ENCODE measurements at places on chromosomes 2 and 18.

DNA sequence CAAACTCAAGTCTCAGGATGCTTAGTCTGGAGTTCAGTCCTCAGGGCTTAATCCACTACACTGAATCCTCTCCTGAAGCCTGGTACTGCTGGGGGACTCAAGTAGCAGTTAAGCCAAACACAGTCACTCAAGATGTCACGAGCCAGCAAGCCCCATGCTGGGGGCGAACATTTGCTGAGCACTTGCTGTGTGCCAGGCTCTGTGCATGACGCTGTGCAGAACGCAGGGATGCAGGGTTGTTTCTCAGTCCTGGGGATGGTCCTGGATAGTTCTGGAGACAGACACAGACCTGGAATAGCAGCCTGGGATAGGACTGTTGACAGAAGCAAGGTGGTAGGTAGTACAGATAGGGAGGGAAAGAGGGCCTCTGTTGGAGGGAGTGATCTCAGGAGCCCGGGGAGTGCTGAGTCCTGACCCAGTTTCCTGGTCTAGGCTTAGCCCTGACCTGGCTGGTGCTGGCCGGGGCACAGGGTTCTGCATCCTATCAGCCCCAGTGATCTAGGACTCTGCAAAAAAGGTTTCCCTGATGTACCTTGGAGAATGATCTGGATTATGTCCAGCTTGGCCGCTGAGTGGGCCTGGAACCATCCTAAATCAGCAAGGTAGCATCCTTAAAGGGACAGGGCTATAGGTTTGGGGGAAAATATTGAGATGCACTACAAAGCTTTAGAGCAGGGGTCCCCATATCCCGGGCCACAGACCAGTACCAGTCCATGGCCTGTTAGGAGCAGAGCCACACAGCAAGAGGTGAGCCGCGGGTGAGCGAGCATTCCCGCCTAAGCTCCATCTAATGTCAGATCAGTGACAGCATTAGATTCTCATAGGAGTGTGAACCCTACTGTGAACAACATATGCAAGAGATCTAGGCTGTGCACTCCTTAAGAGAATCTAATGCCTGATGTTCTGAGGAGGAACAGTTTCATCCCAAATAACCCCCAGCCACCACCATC, 54.7 kb upstream of the OTOF start:
- no peak for DNase-seq

GRCh38 chr18:21406116-21406515, 164.1 kb downstream of the GREB1L start:
- no peak for DNase-seq

GRCh38 chr2:169291517-169291916, 70.8 kb downstream of the LRP2 start:
- no peak for DNase-seq

DNA sequence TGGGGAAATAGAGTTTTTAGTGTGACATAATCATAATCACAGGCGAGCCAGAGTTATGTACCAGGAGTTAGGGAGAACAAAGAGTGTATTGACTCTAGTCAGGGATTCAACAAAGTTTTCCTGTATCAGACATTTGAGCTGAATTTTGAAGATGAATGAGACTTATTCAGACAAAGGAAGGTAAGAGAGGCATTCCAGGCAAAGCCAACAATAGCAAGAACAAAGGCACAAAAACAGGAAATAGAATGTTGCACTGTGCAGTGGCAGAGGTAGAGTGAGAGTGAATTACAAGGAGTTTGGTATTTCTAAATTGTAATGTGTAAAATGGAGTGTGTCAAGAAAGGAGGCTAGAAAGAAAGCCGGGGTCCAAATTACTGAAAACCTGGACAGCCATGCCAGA, 156.2 kb downstream of the CCDC148 start:
- DNase-seq = no peak

DNA sequence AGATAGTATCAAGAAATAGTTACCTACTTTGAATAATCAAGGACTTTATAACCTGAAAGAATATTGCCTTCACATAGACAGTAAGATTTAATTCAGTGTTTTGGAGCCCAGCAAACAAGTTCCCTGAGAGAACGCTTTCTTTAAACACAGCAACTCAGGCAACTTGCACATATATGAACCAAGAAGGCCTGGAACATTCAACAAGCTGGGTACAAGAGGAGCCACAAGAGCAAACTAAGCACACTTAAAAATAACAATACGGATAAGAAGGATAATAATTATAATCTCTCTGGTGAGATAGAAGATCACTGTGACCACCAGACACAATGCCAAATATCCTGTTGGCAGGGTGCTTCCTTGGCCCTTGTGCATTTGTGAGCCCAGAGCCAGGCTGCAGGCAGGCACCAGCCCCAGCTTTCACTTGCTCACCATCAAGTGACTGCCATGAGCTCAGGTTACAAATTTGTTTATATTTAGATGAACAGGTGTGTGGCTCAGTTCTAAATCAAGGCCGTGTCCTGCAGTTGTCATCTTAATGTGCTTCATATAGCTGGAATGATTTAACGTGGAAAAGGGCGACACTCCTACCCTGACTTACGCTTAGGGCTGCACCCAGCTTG, 446.6 kb downstream of the IRS1 start:
- no peak for DNase-seq

GRCh38 chr2:29219374-29219773, 104.2 kb downstream of the CLIP4 start:
- DNase-seq = no peak

DNA sequence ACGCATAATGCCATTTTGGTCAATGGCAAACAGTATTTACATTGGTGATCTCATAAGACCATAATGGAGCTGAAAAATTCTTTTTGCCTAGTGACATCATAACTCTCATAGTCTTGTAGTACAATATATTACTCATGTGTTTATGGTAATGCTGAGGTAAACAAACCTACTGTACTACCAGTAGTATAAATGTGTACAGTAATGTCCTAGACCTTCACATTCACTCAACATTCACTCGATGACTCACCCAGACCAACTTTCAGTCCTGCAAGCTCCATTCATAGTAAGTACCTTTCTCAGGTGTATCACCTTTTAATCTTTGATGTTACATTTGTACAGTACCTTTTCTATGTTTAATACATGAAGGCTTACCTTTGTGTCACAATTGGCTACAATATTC, 558.2 kb upstream of the PIK3C3 start:
- DNase-seq = no peak

DNA sequence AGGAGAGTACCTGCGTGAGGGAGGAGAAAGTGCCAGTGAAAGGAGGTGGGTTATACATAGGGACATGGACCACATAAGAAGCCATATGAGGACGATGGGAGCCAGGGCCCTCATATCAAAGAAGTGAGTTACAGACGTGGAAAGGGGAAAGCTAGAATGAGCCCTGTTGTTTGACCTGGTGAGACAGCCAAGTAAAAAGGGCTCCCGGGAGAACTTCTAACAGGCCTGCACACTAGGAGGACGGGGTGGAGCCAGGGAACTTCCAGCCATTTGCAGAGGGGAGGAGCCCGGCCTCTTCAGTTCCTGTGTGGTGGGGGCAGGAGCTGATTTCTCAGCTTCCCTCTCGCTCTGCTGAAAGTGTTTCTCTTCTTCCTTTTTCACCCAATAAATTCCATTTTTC, 84.1 kb upstream of the SLC66A3 start:
- DNase-seq = no peak

- no peak for DNase-seq
Measured at GRCh38 chr2:190313880-190314279, 5.7 kb downstream of the HIBCH start.

DNA sequence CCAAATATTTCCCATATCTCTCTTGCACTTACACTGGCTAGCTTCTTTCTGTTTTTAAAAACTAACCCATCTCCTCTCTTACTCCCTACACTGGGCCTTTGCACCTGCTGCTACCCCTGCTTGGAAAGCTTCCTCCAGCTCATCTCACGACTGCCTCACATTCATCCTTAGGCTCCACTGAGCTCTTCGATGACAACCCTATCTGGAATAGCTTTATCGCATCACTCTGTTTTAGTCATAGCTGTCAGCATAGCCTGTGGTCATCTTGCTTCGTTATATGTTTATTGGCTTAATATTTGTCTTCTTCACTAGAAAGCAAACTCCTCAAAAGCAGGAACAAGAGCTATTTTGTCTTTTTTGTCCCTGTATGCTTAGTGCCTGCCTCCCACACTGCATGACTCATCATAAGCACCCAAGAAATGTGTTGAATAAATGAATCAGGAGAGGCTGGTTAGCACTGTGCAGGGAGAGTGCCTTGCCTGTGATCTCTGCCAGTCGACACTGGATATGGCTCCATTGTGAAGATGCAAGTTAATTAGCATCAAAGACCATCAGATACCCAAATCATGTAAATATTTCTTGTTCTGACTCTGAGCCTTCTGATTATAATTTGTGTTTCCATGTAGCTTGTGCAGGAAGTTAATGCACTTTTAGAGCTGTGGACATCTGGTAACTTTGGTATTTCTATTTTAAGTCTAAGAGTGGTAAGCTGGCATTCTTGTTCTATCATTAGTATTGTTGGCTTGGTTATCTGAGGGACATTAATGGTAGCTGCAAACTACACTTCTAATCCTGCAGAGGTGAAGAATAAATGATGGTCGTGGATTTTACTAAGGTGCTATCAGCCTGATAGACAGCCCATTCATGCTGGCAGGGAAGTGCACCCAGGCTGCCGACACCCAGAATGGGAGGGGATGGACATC, 10.3 kb upstream of the DYTN start:
- no peak for DNase-seq

DNA sequence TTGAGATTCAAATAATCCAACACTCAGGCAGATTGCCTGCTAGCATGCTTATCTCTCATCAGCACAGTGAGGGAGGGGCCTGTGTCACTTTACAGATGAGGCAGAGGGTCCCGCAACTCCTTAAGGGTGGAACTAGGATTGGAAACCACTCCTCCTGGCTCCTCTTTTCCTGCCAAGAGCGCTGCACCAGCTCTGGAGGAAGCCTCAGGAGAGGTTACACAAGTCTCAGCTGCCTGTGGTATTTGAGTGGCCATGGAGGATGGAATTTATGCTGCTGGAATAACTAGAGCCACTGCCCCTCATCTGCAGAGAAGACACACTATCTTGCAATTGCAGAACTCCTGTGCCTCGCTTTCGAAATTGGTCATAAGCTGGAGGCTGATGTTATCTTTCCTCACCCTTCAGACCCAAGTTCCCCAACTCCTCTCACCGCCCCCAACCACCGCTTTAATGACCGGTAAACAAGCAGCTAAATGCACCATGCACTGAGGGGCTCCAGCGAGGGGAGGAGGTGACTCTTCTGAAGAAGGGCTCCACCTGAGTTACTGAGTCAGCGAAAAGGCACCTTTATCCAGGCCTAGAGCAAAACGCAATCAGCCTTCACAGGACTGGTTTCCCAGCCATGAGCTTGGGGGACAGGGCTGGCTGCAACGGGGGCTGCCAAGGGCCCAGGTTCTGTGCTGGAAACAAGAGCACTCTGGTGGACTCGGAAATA, 245.8 kb downstream of the SOX11 start:
- no peak for DNase-seq

- no peak for DNase-seq
Measured at GRCh38 chr2:235113854-235114253, 162.0 kb downstream of the SH3BP4 start.

- DNase-seq = no peak
Measured at GRCh38 chr2:32479993-32480392, 123.2 kb downstream of the BIRC6 start.

GRCh38 chr2:20211860-20212458, 13.0 kb downstream of the SDC1 start:
- DNase-seq = no peak

DNA sequence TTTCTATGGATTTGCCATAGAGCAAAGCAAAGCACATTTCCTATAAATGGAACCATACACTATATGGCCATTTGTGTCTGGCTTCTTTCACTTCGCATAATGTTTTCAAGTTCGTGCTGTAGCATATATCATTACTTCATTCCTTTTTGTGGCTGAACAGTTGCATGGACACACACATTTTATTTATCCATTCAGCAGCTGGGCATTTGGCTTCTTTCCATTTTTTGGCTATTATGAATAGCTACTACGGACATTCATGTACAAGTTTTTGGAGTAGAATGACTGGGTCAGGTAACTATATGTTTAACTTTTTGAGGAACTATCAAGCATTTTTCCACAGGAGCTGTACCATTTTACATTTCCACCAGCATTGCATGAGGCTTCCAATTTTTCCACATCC, 10.7 kb upstream of the SELENOI start:
- DNase-seq = no peak

DNA sequence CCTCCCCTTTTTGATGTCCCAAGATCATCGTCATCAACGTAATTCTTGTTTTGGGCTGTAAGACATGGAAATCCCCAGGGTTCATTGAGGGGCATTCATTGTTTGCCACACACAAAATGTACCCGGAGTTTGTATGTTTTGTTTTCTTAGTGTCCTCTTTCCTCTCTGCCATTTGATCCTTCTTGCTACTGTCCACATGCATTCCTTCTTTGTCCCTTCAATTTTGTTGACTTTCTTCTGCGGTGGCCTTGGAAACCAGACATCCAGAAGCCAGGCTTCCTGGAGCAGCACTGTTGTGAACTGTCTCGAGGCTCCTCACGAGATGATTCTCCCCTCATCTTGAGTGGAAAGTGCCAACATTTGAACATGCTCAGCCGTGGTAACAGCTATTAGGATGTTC, 24.8 kb downstream of the IGFBP2 start:
- DNase-seq = no peak

- DNase-seq = no peak
Measured at GRCh38 chr2:64586883-64587481, 62.9 kb downstream of the AFTPH start.

GRCh38 chr2:127254386-127254981, 34.4 kb upstream of the CYP27C1 start:
- DNase-seq = no peak

DNA sequence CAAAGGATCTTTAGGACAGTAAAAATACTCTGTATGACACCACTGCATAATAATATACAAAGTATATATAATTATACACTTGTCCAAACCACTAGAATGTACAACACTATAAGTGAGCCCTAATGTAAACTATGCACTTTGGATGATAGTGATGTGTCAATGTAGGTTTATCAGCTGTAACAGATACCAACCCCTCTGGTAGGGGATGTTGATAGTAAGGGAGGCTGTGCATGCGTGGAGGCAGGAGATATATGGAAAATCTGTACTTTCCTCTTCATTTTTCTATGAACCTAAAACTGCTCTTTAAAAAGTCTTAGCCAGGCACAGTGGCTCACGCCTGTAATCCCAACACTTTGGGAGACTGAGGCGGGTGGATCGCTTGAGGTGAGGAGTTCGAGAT, 37.5 kb upstream of the SP3 start:
- DNase-seq = no peak

- DNase-seq = no peak
Measured at GRCh38 chr18:46080156-46080555, 8.1 kb upstream of the PSTPIP2 start.

- DNase-seq = peak; percentile 26
Measured at GRCh38 chr2:73986085-73986681, 1.5 kb downstream of the TET3 start.

DNA sequence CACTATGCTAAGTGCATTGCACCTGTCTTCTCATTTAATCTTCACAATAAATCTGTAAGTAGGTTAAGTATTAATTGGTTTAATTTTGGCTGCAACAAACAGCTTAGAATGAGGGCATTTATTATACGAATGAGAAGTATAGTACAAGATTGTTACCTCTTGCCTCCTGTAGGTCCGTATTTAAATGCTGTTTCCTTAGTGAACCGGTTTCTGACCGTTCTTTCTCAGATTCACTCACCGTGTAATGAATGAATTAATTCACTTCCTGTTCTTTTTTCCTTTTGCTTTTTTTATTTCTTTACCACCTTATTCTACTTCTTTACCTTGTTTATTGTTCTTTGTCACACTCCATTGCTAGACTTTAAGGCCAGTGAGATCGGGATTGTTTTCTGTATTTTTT, 153.8 kb upstream of the RASGRP3 start:
- no peak for DNase-seq

GRCh38 chr18:3150274-3150673, 69.5 kb downstream of the MYOM1 start:
- DNase-seq = no peak

- DNase-seq = no peak
Measured at GRCh38 chr2:57368190-57368589, 678.4 kb upstream of the VRK2 start.

Measured in activated gamma-delta T cell treated with Interleukin-2 at 50 U/mL for 16 hours (primary cell).